Hypothalamus (tissue), 51 donors: ENCODE measurements at places on chromosomes 3 and 15.

- no peak for DNase-seq
Observed at GRCh38 chr3:71813704-71814103, 28.8 kb upstream of the PROK2 start.

DNA sequence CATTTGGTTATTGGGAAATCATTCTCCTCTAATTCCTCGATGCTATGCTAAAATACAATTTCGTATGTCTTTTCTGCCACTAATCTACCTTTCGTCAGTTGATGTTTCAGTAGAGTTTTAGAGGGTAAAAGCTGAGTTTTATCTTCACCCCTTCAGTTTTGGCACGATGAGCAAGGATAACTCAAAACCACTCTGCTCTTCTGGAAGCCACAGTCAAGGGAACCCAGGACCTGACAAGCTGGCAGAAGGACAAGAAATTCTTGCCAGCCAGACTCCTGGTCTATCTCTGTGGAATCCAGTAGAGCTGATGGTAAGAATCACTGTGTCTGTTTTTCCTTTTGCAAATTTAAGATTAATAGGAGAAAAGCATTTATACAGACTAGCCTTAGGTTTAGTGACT, 414.4 kb upstream of the LRRC3B start:
- no peak for DNase-seq

GRCh38 chr3:23991683-23992628, 46.9 kb downstream of the NR1D2 start:
- no peak for DNase-seq

- DNase-seq: no peak
Observed at GRCh38 chr15:57832183-57832582, 125.7 kb downstream of the POLR2M start.

DNA sequence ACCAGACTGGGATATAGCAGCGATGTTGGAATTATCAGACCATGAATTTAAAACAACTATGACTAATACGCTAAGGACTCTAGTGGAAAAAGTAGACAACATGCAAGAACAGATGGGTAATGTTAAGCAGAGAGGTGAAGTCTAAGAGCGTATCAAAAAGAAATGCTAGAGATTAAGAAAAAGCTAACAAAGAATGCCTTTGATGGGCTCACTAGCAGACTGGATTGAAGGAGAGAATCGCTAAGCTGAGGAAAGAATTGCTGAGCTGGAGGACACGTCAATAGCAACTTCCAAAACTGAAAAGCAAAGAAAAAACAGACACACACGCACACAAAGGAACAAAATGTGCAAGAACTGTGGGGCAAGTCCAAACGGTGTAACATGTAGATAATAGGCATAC, 20.0 kb upstream of the CMTM6 start:
- DNase-seq: no peak

DNA sequence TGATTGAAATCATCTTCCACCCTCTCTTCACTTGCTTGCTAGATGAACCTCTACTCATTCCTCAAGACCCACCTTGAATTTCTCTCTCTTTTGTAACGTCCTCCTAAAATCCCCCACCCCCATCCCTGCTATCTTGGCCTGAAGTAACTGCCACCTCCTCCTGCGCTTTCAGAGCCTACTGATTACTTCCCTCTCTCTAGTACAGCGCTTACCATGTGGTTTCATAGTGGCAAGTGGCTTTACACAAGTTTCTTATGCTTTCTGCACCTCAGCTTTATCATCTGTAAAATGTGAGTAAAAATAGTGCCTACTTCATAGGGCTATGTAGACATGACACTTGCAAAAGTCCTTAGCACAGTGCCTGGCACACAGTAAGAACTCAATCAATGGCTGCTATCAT, 28.7 kb upstream of the DAZL start:
- DNase-seq: no peak

GRCh38 chr15:38720893-38721567, 156.4 kb upstream of the RASGRP1 start:
- DNase-seq: no peak

DNA sequence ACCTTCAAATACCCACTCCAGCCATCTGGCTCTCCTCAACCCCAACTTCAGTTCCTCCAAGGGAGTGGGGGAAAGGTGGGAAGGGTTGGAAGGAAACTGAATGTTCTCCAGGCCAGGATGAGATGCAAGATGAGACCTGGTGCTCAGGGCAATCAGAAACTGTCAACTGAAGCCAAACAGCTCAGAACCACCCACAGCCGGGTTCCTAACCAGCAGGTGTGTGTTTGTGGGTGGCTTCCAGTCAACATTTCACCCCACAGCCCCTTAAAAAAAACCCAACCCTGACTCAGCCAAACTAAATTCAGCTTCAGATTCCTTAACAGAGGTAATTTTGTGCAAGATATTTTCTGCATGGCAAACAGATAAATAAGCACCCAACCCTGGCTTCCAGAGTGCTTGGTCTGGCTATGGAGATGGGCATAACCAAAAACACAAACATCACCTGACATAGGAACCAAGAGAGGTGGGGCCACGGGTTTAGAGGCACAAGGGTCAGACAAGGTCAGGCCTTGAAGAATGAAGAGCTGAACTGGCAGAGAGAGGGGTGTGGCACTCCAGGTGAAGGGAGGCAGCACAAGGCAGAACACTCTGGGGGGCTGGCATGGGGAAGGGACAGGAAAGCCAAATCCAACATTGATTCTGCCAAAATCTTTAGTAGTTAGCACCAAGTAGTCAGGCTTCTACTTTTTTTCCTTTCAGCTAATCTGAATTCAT, 34.7 kb downstream of the ZNF445 start:
- DNase-seq: no peak

GRCh38 chr3:193470710-193471109, 84.0 kb downstream of the ATP13A4 start:
- DNase-seq: no peak

DNA sequence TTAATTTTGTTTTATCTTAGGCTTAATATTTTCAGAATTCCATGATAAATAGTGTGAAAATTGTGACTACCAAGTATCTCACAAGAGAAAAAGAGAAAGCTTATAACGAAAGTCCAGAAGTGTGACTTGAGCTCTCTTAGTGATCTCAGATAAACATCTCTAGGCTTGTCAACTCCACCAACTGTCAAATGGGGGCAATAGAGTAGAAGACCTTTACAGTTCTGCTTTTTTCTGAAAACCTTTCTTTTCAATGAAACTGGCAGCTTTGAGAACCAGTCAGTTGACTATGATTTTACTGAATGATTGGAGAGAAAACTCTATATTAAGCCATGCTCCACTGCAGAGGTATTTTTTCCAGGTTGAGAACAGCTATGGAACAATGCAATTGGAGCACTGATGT, 119.2 kb upstream of the TP63 start:
- DNase-seq: no peak

- no peak for DNase-seq
Observed at GRCh38 chr3:46851364-46852333, 11.6 kb downstream of the MYL3 start.

- no peak for DNase-seq
Observed at GRCh38 chr3:181933052-181933618, 221.4 kb downstream of the SOX2 start.
